Effector memory CD8-positive, alpha-beta T cell (primary cell): ENCODE measurements at places on chromosomes 1 and 21.

- H3K4me1 ChIP-seq: peaks cover 30% of the 10 kb centered on the region
- peak within 1 kb of the TSS; percentile 27 for H3K27ac ChIP-seq
- peak within 1 kb of the TSS; percentile 80 for H3K4me3 ChIP-seq
- H3K27me3 ChIP-seq: peaks cover 58% of the 10 kb centered on the region
- DNase-seq: no peak
- peaks cover 9% of the 10 kb centered on the region for H3K36me3 ChIP-seq
Observed at GRCh38 chr1:209674957-209675564, at the start of gene G0S2. G0S2 (plus strand) TSS chr1:209675412; CDS start chr1:209675685, 273 bp downstream.

DNA sequence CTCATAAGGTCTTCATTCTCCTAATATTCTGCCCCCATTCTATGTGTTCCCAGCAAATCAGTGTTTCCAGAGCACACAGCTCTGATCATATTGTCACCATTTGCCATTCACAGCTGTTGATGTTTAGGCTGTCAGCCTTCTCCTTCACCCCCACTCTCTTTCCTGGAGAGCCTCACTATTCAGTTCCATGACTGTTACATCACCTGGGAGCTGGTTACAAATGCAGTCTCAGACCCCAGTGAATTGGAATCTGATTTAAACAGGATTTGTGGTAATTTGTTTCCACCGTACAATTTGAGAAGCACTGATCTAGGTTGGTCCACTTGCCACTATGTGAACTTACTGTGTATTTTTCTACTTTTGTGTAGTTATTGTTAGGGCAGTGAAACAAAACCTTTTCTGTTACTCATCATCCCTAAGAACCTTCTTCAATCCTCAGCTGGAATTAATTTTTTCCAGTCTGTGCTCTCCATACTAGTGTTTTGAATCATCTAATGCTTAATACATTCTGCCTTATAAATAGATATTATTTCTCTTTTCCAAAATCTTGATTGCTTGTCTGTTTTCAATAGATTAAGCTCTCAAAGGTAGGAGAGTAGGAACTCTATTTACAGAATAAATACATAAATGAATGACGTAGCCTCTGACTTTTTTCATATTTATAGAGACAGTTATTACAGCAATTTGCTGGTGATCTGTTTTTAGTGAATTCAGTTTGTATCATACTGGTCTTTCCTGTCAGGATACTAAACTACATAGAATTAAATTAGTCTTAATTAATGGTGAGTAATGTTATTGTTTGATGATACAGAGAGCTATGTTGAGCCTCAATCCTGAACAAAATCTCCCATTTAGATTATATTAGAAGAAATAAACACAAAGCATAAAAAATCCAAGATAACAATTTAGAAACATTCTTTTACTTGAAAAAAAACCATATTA lies 8.1 kb downstream of the SNX7 start:
- H3K4me3 ChIP-seq: no peak overlapping the region
- peaks cover 14% of the 10 kb centered on the region for H3K27me3 ChIP-seq
- no peak for DNase-seq
- H3K4me1 ChIP-seq: no peaks in the 10 kb centered on the region
- H3K36me3 ChIP-seq: no peaks in the 10 kb centered on the region

DNA sequence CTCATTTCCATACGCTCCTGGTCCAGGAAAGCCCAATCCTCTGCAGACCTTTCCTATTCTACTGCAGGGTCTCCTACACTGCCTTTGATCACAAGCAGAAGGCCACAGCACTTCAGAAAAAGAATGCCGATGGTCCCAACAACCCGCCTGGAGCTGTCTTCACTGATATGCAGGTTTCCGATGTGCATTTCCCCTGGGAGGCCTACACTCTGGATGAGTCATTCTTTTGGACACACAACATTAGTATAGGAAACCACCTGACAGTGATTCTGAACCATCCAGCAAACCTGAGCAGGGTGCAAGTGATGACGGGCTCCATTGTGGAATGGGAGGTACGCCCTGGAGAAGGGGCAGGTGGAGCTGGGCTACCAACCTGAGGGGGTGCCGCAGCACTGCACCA lies 15.0 kb downstream of the PCAT6 start:
- H3K36me3 ChIP-seq: no peaks in the 10 kb centered on the region
- H3K27me3 ChIP-seq: peaks cover 8% of the 10 kb centered on the region
- no peak overlapping the region for H3K27ac ChIP-seq
- no peaks in the 10 kb centered on the region for H3K4me1 ChIP-seq
- no peak overlapping the region for H3K4me3 ChIP-seq

DNA sequence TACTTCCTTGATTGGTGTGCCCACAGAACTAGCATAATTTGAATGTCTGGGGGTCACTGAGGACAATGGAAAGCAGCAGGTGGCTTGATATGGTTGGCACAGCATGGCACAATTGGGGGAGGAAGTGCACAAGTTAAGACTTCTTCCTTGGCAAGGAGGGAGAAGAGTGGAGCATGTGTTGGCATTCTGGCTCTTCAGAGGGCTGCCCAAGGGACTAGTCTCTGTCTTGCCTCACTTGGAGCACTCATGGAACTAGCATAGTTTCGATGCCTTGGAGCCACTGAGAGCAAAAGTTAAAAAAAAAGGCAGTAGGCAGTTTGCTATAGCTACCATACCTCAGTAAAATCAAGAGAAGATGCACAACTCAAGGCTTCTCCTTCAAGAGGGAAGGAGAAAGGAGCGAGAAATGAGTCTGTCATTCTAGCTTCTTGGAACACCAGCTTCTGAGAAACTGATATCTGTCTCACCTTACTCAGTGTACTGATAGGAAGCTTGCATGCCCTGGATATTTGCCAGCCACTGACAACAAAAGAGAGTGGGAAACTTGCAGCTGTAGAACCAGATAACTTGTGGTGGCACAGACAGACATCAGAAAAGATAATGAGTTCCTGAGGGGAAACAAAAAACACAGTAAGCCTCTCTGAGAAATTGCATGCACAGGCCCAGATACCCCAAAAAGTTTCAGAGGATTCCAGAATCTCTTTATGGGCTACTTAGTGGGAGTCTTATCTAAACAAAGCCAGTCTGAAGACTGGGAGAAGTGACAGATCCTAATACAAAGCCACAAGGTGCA lies 207.5 kb upstream of the SAMSN1 start:
- no peak for DNase-seq
- no peak overlapping the region for H3K4me3 ChIP-seq
- no peaks in the 10 kb centered on the region for H3K36me3 ChIP-seq
- H3K27me3 ChIP-seq: peaks cover 15% of the 10 kb centered on the region
- H3K4me1 ChIP-seq: no peaks in the 10 kb centered on the region

DNA sequence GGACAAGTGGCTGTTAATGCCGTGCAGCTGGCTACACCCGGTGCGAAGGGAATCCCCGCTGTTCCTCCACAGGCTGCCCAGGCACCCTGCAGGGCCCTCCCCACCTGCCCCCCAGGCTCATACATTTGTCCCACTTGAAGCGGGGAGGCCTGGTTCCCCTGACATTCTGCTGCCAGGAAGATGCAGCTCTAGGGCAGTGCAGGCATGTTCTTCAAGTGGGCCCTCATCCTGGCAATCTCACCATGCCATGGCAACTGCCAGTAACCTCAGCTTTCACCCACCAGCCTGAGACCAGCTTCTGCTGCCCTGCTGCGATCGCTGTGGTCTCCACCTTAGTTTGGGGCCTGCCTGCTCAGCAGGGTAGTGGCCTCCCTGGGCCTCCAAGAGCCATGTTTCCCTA lies 151.9 kb upstream of the COL6A1 start:
- no peak for DNase-seq
- peaks cover 46% of the 10 kb centered on the region for H3K27me3 ChIP-seq
- no peak overlapping the region for H3K4me3 ChIP-seq
- H3K4me1 ChIP-seq: peaks cover 8% of the 10 kb centered on the region

DNA sequence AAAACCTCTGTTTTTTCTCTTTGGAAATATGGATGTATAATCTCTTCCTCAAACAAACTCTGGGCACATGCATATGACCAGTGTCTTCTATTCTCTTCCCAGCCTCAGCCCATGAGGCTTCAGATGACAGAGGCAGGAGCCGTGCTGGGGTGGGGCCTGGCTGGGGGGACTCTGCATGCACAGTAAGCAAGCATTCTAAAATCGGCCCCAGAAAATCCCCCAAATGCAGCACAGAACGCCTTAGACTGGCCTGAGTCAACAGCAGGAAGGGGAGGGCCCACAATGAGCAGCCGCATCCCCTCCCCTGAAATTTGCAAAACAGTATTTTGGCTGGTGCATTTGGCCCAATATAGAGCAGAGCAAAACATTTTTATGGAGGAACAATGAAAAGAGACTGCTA lies 47.8 kb downstream of the ITPKB start:
- peaks cover 94% of the 10 kb centered on the region for H3K4me1 ChIP-seq
- no peaks in the 10 kb centered on the region for H3K27me3 ChIP-seq
- peak; percentile 37 for DNase-seq
- peak overlapping the region; percentile 20 for H3K4me3 ChIP-seq
- H3K27ac ChIP-seq: peak overlapping the region; percentile 87
- H3K36me3 ChIP-seq: peaks cover 50% of the 10 kb centered on the region

DNA sequence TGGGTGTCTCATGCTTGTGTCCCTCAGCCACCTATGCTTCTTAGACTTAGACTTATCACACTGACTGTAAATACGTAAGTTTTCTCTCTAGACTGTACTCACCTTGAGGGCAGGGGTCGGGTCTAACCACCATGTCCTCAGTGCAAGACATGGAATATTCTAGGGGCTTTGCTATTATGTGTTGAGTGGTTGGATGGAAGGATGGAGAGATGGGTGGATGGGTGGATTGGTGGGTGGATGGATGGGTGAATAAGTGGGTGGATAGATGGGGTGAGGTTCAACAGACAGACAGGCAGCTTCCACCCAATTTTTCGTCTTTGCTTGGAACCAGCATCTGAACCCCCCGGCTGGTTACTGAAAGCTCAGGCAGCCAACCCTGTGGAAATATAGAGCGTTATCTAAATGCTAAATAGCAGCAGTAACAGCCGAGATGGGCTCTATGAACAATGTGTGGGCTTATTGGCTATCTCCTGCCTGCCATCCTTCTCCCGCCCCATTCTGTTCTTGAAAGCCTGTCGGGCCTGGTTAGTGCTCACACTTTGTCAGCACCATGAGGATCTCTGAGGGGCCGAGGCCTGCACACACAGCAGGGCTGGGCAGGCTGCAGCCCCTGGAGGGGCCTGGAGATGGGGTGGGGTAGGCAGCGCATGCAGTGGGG lies 130.7 kb downstream of the ACTL8 start:
- no peaks in the 10 kb centered on the region for H3K36me3 ChIP-seq
- H3K27ac ChIP-seq: no peak overlapping the region
- H3K27me3 ChIP-seq: peaks cover 21% of the 10 kb centered on the region
- no peak overlapping the region for H3K4me3 ChIP-seq
- no peaks in the 10 kb centered on the region for H3K4me1 ChIP-seq

DNA sequence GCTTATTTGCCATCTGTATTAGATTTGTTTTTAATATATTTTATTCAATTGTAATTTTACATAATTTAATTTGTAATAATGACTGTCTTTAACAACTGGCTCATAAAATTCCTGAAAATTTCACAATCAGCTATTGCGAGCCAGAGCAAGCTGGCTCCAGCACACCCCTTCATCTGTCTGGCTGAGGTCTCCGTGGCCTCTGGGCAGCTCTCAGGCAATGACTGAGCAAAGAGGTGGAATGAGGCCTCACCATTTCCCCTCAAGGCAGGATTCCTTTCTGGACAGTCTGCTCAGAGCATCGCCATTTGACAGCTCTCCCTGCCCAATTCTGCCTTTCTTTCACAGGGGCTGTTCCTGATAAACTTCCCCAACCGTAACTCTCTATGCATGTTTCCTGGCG lies 5.8 kb upstream of the KANK4 start:
- H3K36me3 ChIP-seq: peaks cover 3% of the 10 kb centered on the region
- H3K27ac ChIP-seq: no peak overlapping the region
- no peak for DNase-seq
- H3K4me3 ChIP-seq: no peak overlapping the region
- peaks cover 33% of the 10 kb centered on the region for H3K27me3 ChIP-seq

- no peaks in the 10 kb centered on the region for H3K36me3 ChIP-seq
- H3K4me3 ChIP-seq: no peak overlapping the region
- H3K27me3 ChIP-seq: peaks cover 82% of the 10 kb centered on the region
- H3K27ac ChIP-seq: no peak overlapping the region
- DNase-seq: no peak
Observed at GRCh38 chr1:75127916-75128717, 6.1 kb upstream of the LHX8 start.

DNA sequence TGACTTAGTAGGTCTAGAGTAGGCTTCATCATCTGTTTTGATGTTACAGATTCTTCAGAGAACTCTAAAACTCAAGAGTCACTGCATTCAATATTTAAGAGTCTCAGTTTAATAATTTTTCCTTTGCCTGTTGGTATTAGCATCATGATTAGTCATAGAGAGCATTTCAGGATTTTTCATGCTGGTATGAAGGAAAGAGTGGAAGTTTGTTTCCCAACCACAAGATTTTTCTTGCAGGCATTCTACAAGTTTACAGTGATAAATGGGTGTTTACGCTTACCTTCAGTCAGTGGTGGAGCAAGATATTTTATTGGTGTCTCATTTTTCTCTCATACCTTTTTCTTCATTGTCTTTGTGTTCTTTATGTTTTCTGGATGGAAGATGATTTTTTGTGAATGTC lies 58.4 kb upstream of the MYOCOS start:
- H3K4me3 ChIP-seq: no peak overlapping the region
- H3K27ac ChIP-seq: no peak overlapping the region
- no peaks in the 10 kb centered on the region for H3K4me1 ChIP-seq
- no peak for DNase-seq
- no peaks in the 10 kb centered on the region for H3K27me3 ChIP-seq
- peaks cover 54% of the 10 kb centered on the region for H3K36me3 ChIP-seq
